SW 1271 (cell line): ENCODE measurements at places on chromosomes 3 and 15.

DNA sequence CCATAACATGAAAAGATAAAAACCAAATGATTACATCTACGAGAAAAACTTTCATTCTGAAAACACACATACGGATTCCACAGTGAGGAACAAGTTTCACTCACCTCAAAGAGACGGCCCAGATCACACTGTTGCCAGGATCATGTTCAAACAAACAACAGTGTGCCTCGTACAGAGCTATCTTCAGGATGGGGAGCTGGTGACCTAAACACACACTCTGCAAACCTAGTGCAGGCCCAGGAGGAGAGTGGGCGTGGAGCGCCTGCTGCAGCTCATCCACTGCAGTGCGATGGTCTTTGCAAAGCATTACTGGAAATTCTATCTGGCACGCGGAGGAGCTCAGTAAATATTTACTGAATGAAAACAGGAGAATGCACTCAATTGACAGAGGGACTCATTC lies 38.5 kb downstream of the TAMM41 start:
- no peak for DNase-seq

DNA sequence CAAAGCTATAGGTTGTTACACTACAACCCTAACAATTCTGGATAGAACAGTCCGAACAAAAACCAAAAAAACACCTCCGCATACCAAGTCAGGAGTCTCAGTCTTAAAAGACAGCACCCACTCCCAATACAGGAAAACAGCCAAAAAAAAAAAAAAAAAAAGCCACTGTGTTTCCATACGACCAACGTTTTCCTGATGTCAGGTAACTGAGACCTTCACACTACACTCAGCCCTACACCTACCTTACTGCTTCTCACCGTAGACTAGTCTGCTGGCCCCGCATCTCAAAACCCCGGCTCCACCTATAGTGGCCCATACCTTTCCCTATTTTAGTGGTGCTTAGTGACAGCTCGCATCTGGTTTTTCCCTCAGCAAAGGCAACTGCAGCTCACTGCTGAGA lies 339.5 kb upstream of the ADAMTS9 start:
- DNase-seq, result no peak

GRCh38 chr3:104952146-104952972 lies 414.4 kb upstream of the ALCAM start:
- no peak for DNase-seq

- DNase-seq, result no peak
Observed at GRCh38 chr15:45254405-45254804, 2.4 kb downstream of the SLC28A2 start.

DNA sequence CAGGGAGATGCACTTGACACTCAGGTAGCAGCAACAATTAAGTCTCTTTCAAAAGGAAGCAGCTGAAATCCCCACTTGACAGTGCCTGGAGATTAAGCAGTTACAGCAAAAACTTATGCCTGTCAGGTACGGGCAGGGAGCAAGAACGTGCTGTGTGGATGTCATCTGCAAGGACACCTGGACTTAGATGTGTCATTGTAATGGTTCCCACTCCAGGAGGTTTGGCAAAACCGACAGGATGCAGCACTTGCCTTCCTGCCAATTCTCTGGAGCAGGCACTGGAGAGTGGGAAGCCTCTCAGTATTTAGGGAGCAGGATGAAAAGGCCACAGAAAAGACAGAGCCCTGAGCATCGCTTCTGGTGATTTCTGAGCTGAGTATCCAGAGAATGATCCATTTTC lies 292.4 kb downstream of the PDCD6IP start:
- DNase-seq, result no peak

GRCh38 chr15:92449476-92449875 lies 55.8 kb downstream of the ST8SIA2 start:
- DNase-seq, result no peak

DNA sequence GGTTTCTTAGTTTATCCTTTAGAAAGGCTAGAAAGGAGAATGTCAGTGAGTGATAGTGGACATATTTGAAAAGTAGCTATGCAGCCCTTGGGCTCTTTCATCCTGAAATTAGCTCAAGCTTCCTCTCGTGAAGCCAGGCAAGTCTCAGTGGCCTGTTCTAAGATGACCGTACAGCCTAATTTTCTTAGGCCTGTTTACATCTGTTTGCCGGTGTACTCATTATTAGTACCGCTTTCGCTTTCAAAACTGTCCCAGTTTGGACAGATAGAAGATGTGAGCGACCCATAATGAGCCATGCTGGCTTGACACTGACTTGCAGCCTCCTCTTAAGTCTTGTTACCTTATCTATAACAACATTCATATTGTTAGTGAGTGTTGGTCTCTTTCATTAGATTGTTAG lies 5.7 kb upstream of the ARL14 start:
- no peak for DNase-seq
